Activated T-helper 17 cell treated with anti-CD3 and anti-CD28 coated beads, Interleukin-2, amount 50 U/mL, for 72 hours (primary cell): ENCODE measurements at places on chromosomes 1 and 21. TPM values are rescaled to one million over a fixed set of nuclear protein-coding genes. Genes with fewer than 3 reads are reported as not detected.

DNA sequence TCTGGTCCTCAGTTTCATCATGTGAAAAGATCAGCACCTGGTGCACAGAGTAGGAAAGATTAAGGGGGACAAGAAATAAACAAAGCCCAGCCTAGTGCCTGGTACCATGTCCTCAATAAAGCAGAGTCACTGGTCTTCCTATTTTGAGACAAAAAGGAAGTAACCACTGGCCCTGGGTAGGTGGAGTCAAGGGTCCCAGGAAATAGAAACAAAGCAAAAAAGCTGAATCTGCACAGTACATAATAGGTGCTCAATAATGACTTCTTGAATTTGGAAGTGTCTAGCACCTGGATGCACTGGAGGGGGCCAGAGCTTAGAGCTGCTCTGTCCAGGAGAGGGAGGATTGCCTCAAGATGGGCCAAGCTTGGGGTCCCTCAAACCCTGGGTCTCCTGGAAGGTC lies 1.9 kb upstream of the EPHB2 start:
- no peak overlapping the region for H3K27ac ChIP-seq
- no peak for ATAC-seq
- H3K4me3 ChIP-seq, result no peak overlapping the region
- H3K36me3 ChIP-seq, result no peaks in the 10 kb centered on the region

DNA sequence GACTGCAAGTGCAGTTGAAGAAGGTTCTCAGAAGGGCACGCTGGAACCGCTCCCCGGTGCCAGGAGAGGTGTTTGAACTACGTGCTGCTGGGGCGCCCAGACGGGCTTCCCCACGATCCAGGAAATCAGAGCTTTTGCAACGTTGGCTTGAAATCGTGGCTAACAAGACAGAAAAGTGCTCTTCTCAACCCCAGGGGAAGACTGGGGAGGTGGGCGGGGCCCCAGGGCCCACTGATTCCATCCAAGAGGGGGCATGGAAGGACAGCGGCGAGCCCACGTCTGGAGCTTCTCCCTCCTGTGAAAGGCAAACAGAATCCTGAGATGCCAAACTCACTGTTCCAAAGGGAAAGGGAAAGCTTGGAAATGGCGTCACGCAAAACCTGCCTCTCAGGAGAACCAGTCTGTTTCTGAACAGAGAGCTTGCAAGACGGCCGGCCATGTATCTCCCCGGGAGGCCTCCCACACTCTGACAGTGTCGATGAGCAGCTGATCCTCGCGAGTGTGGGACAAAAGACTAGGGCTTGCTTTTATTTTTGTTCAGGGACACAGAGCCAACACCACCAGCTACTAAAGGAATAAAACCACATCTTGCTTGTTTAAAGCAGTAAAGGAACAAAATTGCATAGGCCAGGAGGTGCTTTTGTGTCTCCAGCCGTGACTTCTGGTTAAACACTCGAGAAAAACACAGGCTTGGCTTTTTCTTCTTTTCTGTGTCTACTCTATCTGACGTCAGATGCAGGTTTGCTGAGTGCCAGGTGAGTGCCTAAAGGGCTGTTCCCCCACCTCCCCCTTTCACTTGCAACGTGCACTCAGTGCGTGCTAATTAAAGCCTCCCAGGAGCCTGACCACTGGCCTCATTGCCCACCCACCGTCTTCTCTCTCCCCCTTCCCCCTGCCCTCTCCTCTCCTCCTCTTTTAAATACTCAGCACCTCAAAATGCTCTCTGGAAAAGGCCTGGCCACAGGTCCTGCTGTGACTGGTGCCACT lies 41.5 kb downstream of the LRRC3 start:
- no peaks in the 10 kb centered on the region for H3K36me3 ChIP-seq
- no peak overlapping the region for H3K27ac ChIP-seq
- no peak overlapping the region for H3K4me3 ChIP-seq
- ATAC-seq, result no peak
- peaks cover 21% of the 10 kb centered on the region for H3K27me3 ChIP-seq

Gene OR2G6
- not detected for total RNA-seq

DNA sequence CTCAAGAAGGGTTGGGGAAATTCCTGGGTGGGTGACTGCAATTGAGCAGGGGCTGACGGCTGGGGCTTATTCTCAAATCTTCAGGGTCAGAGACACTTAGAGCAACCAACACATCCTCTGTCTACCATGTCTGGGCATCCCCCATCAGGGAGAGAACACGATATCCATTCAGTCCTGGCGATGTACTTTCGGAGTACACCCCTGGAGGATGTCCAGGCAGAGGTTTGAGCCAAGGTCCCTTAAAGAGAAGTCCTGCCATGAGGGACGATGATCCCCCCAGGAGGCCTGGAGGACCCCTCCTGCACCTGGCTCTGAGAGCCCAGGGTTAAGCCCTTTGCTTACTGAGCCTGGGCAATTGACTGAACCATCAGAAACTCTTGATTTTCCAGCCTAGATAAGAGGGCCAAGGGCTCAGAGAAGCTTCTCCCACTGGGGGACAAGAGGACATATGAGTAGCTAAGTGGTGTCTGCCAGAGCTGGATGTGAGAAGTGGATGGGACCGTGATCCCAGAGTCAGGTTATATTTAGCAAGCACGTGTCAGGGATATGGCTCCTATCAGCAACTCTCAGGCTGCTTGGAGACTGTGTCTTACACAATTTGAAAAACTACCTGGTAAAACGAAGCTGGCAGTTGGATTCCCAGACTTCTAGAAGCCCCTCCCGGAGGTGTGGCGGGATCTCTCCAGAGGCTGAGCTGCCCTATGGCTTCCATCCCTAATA lies 253.3 kb upstream of the VAMP3 start:
- no peak overlapping the region for H3K27ac ChIP-seq
- H3K27me3 ChIP-seq, result peaks cover 13% of the 10 kb centered on the region
- H3K4me1 ChIP-seq, result no peaks in the 10 kb centered on the region

DNA sequence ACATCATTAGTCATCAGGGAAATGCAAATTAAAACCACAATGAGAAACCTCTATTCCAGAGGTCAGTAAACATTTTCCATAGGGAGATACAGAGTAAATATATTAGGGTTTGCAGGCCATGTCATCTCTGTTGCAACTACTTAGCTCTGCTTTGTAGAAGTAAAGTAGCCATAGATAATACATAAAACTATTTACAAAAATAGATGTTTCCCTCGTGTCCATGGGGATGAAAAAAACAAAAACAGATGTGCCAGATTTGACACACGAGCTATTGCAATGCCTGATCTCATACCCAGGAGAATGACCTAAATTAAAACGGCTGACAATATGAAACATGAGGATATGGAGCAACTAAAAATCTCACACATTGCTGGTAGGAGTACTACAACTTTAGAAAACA lies 17.3 kb downstream of the LTN1 start:
- ATAC-seq, result no peak
- peaks cover 99% of the 10 kb centered on the region for H3K36me3 ChIP-seq
- H3K27me3 ChIP-seq, result no peaks in the 10 kb centered on the region
- H3K27ac ChIP-seq, result peak overlapping the region; percentile 25

GRCh38 chr1:34147301-34147700 lies 17.7 kb downstream of the CSMD2 start:
- no peak overlapping the region for H3K4me3 ChIP-seq
- peaks cover 17% of the 10 kb centered on the region for H3K27me3 ChIP-seq
- no peak for ATAC-seq
- H3K36me3 ChIP-seq, result no peaks in the 10 kb centered on the region

DNA sequence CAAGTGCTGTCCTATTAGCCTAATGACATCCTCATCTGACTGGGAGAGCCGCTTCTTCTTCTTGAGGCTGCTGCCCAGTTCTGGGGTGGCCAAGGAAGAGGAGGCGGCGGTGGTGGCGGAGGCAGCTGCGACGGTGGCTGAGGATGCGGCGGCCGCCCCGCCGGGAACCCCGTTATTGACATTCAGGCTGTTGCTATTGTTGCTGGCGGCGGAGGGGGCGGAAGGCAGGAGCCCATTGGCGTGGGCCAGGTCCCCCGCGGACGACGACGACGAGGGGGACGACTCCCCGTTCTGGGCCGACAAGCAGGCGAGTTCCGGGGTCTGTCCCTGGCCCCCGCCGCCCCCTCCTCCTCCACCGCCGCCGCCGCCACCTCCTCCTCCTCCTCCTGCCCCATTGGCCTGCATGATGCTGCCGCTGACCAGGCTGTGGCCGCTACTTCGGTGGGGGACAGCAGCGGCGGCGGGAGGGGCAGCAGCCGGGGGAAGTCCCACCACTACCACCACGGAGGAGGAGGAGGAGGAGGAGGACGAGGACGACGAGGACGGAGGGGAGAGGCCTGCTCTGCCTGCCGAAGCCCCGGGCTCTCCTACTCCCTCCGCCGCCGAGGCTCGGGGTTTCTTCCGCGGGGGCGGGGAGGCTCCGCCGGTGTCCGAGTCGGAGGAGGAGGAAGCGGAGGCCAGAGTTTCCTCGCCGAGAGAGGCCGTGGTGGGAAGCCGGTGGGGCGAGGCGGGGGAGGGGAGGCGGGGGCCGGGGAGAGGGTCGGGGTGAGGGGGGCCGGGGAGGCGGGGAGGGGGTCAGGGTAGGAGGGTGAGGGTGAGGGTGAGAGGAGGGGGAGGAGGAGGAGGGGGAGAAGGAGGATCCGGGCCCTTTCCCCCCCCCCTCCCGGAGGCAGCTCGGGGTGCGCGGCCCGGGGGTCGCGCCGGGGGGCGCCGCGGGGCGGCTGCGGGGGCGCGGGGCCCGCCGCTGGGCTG lies 610 bp downstream of the WDR26 start:
- H3K36me3 ChIP-seq, result peaks cover 57% of the 10 kb centered on the region
- no peaks in the 10 kb centered on the region for H3K27me3 ChIP-seq
- peaks cover 38% of the 10 kb centered on the region for H3K4me1 ChIP-seq
- ATAC-seq, result peak; percentile 8
